GM20000 (cell line): ENCODE measurements at places on chromosomes 4 and X.

DNA sequence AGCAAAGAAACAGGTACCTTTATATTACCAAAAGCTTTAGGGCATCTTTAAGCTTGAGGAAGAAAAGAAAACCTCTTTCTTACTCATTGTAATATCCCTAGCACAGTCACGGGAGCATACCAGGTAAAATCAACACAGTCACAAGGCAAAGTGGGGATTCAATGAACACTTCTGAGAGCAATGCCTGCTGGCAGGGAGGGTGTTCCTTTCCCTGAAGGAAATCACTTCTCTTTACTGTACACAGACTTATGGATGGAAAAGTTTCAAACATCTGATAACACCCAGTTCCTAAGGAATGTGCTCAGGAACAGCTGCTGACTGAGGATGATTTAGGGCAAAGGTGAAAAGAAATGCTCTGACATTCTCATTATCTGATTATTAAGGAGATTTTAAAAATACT is 94.8 kb downstream of the MAML3 start:
- DNase-seq: no peak

DNA sequence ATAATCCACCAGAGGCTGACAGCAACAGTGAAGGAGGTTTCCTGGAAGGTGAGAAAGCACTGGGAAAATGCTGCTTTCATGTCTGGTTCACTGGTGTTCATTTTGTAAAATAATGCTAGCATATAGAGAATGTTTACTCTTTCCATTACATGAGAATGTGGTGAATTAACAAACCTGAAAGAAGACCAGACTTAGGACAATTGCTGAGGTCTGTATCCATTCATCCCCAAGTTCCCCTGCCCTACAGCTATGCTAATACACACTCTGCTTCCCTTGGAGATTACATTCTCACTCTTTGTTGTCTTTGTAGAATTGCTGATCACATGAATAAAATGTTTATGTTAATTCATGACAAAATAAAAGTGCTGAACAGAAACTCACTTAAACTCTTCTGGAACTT is 99.5 kb downstream of the ARHGAP6 start:
- no peak for DNase-seq

DNA sequence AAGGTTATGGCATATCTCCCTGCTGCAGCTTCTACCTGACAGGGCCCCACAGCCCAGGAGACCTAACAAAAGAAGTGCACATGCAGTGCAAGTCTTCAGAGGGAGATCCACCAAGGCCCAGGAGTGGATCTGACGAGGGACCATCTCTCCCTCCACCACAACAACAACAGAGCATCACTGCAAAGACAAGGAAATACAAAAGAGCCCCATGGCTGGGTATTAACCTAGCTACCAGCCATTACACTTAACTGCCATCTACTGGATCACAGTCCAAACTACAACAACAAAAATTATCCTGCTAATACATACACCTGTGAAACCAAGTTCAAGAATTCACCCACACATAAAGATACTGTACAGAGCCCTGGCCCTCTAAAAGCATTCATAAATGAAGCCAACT is 280.2 kb upstream of the SLC7A11 start:
- DNase-seq: peak; percentile 10

- no peak for DNase-seq
These were observed 108.1 kb upstream of the SPRY1 start for GRCh38 chr4:123288309-123289025.

- DNase-seq: peak; percentile 20
These were observed at the start of gene FGFBP2 for GRCh38 chr4:15963001-15963451. Gene FGFBP2 (minus strand): TSS chr4:15963175. CDS start chr4:15963129, 46 bp downstream.

- no peak for DNase-seq
These were observed 3.3 kb downstream of the TMEM47 start for GRCh38 chrX:34653811-34654210.

DNA sequence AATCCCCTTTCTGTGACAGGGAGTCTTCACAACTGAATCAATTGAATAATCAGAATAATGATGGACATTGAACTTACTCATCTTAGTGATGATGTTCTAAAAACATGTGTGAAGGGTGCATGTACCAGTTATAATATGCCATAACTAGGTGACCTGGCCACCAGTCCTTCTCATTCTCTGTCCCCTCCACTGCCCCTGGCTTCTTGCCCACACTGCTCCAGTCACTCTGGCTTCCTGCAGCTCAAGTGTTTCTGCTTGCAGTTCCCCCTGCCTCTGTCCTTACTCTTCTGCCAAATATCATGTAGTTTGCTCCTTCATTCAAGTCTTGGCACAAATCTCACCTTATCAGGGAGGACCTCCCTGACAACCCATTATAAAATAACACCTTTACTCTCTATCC is 168.1 kb upstream of the SLC7A11 start:
- DNase-seq: no peak

DNA sequence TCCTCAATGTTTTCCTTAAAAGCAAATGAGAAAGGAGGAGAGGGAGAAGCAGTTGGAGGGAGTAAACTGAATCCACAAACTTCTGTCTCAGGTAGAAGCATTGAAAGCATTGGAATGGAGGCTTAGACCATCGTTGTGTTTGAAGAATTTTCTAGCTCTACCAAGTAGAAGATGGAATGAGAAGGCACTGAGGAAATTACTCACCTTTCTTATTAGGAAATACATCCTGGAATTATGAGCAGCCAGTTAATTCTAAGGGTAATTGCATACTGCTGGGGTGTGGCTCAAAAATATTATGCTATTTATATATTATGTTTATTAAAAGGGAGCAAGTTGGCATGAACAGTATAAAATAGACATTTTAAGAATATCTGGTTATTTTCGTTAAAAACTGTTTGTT is 12.9 kb downstream of the PGM2 start:
- DNase-seq: no peak

- no peak for DNase-seq
These were observed 38.7 kb downstream of the LONRF3 start for GRCh38 chrX:119013164-119013563.

DNA sequence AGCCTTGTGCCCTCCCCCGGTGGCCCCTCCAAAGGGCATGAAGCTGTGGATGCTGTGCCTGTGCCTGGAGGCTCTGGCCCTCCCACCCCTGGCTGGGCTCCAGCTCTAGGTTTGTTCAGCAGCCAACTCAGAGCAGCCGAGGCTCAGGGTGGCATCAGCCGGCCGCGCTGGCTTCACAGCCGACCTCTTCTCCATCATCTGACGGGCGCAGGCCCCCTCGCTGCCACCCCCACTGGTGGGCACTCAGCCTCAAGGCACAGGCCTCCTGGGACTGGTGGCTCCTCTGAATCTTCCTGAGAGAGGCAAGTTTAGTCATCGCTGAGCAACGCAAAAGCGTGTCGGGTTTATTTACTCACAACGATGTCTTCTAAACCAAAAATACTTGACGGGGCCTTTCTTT is 46.0 kb downstream of the PCGF3 start:
- no peak for DNase-seq

DNA sequence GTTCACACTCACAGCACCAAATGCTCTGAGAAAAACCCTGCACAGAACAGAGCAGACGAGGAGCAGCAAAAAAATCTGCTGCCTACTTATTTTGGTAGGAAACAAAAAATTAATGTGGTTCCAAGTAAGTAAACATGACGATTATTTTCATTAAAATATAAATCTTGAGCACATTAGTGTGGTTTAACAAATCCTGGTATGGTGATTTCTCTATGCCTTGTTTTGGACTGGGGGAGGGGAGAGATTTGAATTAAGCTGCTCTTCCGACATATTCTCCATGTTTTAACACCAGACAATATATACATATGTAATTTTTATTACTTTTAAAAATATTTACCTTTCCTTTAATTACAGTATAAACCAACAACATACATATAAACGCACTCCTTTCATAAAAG is 1.8 kb downstream of the CAMK2D start:
- DNase-seq: no peak

GRCh38 chrX:118974088-118974907 is at the start of gene LONRF3:
Gene LONRF3 (plus strand): TSS chrX:118974618. CDS start chrX:118974781, 163 bp downstream.
- peak; percentile 22 for DNase-seq
